NCI-H2081 (cell line): ENCODE measurements at places on chromosomes 6 and 20.

GRCh38 chr6:157629220-157629619 is 193.8 kb upstream of the SNX9 start:
- DNase-seq, result no peak

GRCh38 chr6:106763361-106763760 is 134.0 kb downstream of the QRSL1 start:
- DNase-seq, result no peak

DNA sequence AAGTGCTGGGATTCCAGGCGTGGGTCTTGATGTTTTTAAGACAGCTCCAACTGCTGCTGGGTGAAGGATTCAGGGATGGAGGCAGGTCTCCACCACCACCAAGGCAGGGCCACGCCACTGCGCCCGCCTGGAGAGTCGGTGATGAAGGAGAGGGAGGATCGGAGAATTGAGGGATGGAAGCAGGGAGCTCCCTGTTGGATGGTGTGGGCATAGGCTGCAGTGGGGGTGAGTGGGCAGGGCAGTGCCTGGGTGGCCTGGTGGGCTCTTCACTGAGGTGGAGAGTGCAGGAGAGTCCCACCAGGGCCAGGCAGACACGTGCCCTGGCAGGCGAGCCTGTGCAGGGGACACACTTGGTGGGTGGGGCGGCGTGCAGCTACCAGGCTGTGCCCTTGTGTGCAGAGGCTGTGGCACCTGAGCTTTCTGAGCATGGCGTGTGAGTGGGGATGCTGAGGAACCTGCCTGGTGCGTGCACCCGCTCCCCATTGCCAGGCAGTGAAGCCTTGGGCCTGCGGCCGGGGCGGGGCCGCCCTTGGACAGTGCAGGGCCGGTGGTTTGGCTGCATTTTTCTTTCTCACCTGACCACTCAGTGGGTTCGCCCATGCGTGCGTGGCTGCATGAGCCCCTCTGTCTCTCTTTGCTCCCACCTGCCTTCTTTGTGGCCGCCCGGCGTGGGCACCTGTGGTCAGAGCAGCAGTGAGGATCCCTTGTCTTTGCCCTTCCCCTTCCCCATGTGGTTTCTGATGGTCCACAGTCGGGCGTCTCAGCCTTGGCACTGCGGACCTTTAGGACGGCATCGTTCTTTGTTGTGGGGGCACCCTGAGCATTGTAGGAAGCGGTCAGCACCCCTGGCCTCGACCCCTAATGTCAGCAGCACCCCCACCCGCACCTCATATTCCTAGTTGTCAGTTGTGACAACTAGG is 11.3 kb downstream of the RBM38 start:
- DNase-seq, result no peak

- no peak for DNase-seq
Measured at GRCh38 chr20:43190332-43190953, 737 bp upstream of the PTPRT start.

DNA sequence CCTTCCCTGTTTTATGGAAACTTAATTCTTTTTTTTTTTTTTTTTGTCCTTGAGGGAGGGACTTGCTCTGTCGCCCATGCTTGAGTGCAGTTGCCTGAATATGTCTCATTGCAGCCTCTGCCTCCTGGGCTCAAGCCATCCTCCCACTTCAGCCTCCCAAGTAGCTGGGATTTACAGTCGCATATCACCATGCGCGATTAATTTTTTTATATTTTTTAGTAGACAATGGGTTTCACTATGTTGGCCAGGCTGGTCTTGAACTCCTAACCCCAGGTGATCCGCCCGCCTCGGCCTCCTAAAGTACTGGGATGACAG is 654 bp downstream of the TMEM14C start:
- no peak for DNase-seq
